NCI-H187 (cell line): ENCODE measurements at places on chromosomes 4 and X.
A peak's percentile ranks its signal among the peaks of the same experiment; 100 is the strongest.

DNA sequence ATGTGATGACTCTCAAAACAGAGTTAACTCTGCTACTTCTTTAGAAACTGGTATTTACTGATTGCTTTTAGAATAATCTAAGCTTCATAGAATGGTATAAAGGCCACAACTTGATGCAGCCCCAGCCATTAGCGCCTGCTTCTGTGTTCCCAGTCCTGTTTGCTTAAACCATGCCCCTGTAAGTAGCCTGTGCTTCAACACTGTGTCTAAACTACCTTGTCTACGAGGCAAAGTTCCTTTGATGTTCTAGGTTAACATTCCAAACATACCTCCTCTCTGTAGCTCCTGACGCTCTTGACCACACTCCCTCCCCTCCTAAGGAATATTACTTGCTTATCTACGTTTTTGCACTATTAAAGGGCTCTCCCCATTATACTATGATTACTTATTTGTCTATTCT, 352.5 kb upstream of the ADGRL3 start:
- DNase-seq: no peak

DNA sequence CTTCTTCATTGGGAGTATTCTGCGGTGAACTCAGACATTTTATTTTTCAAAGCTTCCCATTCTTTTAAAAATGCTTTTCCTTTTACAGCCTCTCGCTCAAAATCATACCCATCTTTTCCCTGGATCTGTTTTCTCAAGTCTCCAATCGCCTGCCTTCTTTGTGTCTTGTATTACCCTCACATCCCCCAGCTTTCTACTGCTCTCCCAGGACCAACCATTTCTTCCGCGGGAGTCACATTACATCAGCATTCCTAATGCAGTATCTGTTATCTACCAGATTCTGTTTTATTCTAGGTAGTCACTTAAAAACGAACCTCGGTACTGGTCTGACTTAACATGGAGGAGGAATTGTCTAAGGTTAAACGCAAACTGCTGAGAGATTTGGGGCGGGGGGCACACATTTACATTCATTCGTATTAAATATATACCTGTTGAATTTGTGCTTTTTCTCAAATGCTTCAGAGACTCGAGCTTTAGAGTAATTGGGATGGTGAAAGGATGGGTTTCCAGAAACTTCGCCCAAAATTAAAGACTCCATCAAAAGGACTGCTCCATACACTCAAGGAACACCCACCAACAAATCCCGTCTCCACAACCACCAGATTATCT, 493 bp upstream of the UCHL1 start:
- DNase-seq: peak; percentile 6

- no peak for DNase-seq
Measured at GRCh38 chr4:85495621-85496020, 20.7 kb downstream of the ARHGAP24 start.

DNA sequence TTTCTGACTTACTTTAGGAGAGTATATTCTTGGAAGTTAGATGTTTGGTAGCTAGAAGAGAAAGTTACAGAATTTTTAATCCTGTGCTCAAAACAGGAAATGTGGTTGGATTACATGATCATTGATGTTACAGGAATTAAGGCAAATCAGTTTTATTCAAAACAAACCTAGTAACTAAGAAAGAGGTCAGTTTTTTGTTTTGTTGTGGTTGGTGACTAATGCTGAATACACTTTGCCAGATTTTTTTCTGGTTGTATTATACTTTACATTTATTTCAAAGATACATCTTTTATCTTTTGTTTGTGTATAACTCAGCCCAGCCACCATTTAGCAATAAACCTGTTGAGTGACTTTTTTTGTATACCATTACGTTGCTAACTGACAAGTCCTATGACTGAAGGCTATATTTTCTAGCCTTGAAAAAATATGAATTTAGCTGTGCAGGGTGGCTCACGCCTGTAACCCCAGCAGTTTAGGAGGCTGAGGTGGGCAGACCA, 116.7 kb downstream of the KLHL8 start:
- no peak for DNase-seq

DNA sequence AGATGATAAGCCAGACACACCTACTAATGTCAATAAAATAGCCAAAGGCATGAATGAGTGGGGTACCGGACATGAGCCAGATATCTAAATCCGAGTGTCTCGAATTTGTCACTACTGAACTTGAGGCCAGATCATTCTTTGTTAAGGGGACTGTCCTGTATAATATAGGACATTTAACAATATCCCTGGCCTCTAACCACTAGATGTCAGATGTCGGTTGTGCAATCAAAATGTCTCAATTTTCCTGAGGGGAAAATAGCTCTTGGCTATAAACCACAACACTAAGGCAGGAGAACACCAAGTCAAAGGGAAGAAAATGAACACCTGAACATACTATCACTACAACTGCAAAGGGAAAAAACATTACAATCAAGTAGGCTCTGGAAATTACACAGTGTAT, 154.5 kb downstream of the GPM6A start:
- DNase-seq: no peak

- DNase-seq: no peak
Measured at GRCh38 chrX:54359408-54359807, 1.6 kb upstream of the WNK3 start.

DNA sequence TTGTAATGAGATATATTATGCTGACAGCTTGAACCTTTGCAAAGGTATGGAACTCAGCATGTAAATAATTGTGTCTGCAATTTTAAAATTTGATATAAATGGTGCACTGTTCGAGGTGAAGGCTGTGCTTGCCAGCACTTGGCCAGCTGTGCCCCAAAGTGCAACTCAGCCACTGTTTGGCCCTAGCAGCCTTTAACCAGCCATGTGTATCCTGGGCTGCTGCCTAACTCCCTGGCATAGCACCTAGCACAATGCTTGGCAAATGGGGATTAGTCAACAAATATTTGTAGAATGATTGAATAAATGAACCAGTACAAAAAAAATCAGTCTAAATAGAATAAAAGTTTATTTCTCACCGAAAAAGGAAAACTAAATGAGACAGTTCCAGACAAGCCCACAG, 83.8 kb upstream of the ZIC3 start:
- no peak for DNase-seq

- DNase-seq: no peak
Measured at GRCh38 chr4:683982-684622, 4.8 kb downstream of the SLC49A3 start.

GRCh38 chr4:55466001-55466400, 70.2 kb downstream of the TMEM165 start:
- DNase-seq: no peak

DNA sequence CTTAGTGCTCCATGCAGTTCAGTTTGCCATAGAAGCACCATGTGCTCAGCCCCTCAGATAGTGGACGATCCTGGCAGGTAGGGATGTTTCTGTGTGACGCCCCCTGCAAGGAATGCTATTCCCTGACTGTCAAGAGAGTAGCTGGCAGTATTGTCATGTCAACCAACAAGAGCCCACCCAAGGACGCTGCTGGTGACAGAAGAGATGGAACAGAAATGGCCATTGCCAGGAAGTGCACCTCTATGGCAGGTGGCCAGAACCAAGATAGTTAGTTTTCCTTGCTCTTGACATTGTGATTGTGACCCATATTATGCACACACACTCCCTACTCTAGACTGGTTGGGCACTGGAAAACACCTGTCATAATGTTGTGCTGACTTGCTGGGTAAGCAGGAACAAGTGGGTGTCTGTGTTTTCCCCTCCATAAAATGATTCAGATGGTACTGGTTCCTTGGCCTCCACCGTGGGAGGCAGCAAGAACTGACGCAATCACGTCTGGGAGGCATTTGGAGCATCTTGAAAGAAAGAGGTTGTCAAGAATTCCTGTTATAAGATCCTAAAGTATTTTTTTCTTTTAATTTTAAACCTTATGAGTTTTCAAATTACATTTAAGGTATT, 507.9 kb downstream of the MID1IP1 start:
- DNase-seq: no peak

DNA sequence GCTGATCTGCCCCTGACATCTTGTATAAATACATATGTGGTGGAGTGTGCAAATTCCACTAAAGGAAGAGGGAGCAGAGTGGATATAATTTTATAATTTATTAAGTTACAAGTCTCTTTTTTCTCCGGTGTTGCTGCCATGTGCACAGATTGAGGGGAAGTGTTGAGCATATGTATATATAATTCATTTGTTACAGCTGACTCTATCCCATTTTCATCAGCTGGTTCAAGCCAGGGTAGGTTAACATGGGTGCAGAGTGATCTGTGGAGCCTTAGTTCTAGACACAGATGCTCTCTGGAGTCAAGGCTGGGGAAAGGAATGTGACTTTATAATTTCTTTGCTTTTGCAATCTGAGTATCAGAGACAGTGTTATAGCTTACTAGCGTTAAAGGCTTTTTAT, 103.5 kb downstream of the WWC2 start:
- no peak for DNase-seq

GRCh38 chr4:65839164-65839931, 169.1 kb upstream of the EPHA5 start:
- DNase-seq: no peak

- DNase-seq: no peak
Measured at GRCh38 chr4:153791746-153792617, 3.1 kb upstream of the SFRP2 start.

DNA sequence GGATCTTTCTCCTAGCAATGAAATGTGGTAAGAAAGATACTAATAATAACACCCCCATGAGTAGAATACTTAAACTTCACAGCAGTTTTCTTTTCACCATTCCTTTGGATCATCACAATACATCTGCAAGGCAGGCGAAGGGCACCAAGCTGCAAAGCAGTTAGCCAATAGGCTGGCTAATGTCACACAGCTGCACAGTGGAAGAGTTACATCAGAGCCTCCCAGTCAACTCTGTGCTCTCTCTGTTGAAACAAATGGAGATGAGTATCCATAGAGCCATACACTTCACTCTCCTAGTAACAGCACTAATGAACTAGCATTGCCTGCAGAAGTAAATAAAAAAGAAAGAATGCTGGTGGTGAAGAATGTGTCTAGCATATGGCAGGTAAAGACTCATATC, 139.0 kb downstream of the ATG4A start:
- DNase-seq: no peak

DNA sequence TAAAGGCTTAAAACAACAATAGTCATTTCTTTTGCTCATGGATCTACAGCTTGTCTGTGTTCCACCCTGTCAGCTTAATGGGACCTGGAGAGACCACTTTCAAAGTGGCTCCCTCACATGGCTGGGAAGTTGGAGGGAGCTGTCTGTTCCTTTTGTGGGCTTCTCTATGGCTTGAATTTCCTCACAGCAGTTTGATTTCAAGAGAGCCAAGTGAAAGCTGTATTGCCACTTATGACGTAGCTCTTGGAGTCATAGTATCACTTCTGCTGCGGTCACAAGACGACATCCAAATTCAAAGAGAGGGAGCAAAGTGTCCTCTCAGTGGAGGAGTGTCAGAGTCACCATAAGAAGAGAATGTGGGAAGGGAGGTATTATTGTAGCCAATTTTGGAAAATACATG, 22.7 kb upstream of the ACSL1 start:
- no peak for DNase-seq

DNA sequence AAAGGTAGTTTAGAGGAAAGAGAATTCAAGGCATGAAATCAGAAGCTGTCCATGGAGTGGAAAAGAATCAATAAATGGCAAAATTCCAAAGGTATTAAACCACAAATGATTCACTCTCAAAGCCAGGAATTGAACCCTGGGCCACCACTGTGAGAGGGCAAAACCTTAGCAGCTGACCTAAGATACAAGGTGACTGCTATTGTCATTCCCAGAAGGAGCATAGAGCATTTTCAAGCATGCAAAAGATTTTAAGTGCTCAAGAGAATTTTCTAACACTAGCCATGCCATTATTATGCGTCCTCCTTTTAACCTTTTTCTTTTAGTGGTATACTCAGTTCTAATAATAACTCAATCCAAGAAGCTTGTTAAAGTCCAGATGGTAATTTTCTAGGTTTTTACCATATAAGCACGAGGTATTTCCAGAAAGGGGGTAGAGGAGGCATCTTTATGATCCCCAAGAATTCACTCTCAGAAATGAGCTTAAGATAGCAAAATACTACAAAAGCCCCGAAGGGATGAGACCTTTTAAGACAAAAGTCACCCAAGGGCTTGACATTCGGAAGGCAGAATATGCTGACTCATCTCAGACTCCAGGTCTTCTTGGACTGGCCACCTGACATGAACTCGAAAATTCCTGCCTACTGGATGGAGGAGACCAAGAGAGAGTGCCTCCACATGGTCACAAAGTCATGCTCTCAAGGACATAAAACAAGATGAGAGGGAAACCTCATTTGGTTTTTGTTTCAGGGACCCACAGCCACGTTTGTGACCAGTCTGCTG, 13.8 kb upstream of the PAGE5 start:
- DNase-seq: no peak

GRCh38 chr4:83138946-83139345, 24.4 kb upstream of the PLAC8 start:
- DNase-seq: no peak

DNA sequence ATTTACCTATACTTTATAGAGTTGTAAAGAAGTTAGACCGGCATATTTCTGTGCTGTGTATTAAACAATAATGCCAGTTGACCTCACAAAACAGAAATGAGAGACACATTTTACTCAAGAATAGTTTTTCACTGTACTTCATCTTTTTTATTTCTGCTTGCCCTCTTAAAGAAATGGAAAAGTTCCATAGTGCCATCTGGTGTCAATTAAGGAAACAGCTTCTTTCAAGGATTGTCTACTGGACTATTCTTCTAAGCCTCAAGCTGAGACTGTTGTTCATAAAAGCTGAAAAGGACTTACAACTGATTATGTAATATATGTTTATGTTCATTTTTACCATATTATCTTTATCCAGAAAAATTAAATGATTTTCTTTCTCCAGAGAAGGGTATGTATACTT, 1523.7 kb downstream of the ARAP2 start:
- DNase-seq: no peak

GRCh38 chrX:10482261-10482660, 138.1 kb downstream of the MID1 start:
- peak; percentile 69 for DNase-seq

DNA sequence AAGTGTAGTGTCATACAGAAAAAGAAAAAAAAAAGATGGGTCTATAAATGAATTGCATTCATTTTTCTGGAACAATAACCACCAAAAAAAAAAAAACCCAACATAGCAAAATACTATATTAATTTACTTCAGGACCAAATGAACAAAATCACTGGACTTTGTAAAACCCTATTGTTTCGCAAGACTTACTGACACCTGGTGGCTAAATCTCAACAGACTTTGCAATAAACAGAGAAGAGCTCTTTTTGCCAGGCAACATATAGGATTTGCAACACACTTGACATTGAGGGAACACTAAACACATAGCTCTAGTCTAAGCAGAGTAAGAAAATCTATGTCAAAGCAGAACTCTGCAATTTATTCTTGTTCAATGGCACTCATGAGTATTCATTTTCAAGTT, 990.2 kb downstream of the STPG2 start:
- peak; percentile 4 for DNase-seq

DNA sequence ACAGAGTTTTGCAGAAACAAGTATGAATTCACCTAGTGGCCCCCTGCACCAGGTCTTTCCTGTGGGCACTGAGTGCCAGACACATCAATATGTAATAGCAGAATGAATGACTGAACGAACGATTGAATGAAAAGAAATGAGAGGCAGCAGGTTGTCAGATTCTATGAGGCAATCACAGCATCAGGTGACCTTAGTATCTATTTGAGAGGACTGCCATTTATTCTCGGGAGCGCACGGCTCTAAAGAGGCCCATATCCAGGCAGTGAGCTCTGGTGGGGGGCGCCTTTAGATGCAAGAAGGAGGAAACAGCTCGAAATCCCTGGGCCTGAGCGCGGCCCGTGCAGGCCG, 528 bp upstream of the SLC25A4 start:
- DNase-seq: no peak

- no peak for DNase-seq
Measured at GRCh38 chr4:26758899-26759298, 101.7 kb upstream of the STIM2 start.

- DNase-seq: no peak
Measured at GRCh38 chr4:111934314-111934713, 210.9 kb upstream of the FAM241A start.
